Foreskin melanocyte (primary cell): ENCODE measurements at places on chromosomes 13 and 19.

DNA sequence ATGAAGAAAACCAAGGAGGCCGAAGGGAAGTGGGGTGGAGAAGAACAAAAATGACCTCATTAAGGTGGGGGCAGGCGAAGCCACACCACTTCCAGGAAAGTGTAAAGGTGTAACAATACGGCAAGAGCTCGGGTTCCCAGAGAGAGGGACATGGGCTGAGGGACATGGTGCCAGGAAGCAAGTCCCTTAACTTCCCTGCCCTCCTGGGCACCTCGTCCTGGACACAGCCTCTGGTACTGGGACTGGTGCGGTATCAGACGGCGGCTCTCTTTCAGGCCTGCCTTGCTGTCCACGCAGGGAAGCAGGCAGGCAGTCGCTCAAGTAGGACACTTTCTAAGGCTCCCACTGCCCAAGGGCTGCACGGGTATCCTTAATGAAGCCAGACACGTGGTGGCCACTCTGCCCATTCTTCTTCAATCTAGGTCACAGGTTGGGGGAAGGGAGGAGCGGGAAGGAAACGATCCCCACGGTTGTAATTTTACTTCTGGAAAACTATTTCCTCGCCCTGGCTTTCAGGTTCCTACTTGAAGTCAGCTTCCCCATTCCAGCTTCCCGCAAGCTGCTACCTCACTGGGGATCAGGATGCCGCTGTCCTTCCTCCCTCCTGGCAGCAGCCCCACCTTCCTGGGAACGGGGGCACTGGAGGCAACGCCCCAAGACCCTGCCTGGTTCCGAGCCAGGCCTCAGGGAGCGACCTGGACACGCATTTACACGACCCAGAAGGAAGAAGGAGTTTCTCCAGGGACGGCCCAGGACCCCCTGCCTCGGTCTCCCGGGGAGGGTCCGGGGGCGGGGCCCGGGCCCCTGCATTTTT, 1.2 kb downstream of the AP3D1 start:
- DNase-seq, result no peak

DNA sequence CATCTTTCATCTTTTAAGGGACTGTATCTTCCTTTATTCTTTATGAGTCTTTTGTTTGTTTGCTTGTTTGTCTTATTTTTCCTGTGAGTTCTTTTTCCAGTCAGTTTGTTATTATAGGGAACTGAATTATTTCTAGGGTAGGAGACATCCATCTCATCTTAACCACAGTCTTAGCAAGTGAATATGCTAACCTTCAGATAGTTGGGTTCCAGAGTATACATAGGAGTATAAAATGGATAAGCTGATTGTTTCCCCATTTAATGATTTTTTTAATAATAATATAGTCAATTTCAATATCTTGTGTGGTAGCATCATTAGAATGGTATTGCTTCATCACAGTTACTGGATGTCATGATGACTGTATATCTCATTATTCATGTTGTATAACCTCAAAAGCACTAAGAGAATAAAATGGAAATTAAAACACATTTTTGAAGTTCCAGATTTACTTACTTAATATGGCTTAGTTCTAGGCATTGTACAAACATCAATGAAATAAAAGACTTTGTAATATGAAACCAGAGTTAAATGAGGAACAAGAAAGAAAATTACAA, 33.0 kb downstream of the GPC6 start:
- DNase-seq, result no peak

DNA sequence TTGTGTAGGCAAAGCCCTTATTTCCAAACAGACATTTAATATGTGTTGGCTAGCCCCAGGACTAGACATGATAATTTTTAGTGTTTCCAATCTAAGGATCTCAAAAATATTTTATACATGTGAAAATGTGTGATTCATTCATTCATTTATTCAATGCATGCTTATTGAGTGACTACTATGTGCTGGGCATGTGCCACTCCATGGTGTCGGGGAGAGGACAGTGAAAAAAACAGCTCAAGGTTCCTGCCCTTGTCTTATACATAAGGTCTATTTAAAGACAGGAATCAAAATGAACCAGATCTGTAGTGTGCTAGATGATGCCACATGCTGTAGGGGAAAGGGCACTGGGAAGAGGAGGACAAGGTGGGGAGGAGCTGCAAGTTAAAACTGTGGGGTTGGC, 36.5 kb downstream of the GJA3 start:
- no peak for DNase-seq

DNA sequence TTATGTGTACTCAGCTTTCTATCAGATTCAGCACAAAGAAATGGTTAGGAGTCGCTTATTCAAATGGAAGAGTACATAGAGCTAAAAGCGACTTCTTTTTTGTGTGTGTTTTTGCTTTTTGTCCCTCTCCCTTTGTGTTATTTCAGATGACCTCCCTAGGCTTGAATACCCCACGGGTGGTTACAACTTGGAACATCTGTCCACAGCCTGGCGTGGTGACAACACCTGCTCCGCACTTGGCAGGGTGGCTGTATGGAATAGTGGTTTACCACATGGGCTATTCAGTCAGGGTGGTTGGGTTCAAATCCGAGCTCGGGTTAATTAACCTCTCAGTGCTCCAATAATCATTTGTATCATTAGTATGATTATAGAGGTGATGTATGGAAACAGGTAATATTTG, 151.6 kb upstream of the FREM2 start:
- no peak for DNase-seq

GRCh38 chr13:70849222-70849621, 741.0 kb upstream of the KLHL1 start:
- DNase-seq, result no peak

- DNase-seq, result no peak
These were observed 37.8 kb downstream of the MYO16 start for GRCh38 chr13:108667205-108667604.

GRCh38 chr19:1947651-1948209, 6.8 kb downstream of the CSNK1G2 start:
- no peak for DNase-seq

DNA sequence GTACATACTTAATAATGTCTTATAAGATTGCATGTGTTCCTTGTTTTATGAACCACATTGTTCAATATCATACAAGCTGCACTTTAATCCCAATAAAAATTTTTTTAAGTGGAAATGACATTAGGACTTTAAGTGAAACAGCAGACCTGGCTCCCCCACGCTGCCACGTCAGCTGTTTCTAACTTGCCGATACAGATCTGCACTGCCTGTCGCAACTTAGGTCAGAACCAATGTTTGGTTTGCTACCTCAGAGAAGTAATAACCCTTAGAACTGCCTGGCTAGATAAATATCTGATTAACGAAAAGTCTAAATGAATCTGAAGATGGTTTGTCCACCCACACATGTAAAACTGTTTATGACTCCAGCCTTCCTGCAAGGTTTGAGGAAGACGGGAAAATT, 327.5 kb upstream of the DACH1 start:
- DNase-seq, result no peak

DNA sequence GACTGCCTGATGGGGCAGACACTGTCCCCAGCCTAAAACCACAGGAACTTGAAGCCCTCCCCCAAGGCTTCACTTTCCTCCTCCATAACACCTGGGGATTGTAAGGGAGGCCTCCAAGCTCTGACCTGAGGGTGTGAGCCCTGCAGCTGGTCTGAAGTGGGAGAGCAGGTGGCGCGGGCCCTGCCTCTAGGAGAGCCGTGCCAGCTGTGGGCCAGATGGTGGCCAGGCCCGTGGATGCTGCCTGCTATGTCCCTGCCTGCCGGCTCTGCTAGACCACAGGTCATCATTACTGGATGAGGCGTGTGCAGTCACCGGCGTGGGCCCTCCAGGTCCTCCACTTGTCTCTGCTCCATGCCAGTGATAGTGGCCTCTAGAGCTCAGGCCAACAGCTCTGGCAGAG, 3.5 kb upstream of the KLHL26 start:
- DNase-seq, result no peak

DNA sequence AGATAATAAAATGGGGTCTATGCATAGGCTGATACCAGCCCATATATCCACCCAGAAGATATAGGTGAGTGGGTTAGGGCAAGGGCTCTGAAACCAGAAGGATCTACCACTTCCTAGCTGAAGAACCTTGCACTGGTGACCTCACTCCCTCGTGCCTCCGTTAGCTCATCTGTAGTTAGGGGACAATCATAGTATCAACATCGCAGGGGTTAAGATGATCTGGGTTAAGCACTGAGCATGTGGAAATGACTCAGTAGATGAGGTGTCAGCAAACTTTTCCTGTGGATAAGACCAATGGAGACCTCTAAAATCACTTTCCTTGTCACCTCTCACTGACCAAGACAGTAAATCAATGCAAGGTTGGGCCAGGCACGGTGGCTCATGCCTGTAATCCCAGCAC, 30.5 kb downstream of the TNFSF14 start:
- no peak for DNase-seq

GRCh38 chr13:95411428-95412040, 110.3 kb upstream of the ABCC4 start:
- no peak for DNase-seq

DNA sequence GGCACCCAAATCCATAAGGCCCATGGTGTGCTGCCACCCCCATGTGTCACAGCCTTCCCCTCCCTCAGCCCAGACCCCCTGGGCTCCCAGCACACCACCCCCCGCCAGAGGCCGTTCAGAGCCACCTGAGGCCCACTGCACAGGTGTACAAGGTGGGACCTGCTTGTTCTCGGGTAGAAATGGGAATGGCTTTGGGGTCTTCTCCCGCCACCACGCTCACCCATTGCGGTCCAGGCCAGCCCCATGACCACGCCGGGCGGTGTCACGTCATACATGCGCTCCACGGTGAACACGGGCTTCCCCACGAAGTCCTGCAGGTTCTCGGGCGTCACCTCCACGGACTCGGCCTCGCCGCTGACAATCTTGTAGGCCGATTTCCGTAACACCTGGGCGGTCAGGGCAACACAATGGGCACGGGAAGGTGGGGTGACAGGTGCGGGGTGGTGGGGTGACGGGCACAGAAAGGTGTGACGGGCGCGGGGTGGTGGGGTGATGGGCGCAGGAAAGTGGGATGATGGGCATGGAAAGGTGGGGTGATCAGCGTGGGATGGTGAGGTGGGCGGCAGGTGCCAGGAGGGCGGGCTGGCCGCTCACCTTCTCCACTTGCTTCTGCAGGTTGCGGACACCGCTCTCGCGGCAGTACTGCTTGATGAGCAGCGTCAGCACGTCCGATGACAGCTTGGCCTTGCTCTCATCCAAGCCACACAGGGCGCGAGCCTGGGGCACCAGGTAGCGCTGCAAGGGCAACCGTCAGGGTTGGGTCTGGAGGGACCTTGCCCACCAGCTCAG, 4.3 kb downstream of the RPL36 start:
- DNase-seq, result no peak

DNA sequence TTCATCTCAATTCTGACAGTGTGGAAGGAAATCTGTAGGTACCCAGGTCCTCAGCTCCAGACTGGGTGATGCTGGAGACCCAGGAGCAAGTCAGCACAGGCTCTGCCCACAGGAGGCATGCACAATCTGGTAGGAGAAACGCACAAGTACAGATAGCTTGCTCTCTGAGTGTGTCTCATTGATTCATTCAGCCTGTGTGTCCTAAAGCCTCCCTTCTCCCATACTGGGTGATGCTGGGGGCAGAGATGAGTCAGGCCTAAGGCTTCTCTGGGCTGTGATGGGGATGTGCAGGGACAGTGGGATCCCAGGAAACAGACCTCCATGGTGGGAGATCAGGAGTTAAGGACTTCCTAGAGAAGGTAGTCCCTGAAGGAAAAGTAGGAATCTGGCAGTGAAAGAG, 6.8 kb downstream of the ZNF526 start:
- DNase-seq, result no peak

DNA sequence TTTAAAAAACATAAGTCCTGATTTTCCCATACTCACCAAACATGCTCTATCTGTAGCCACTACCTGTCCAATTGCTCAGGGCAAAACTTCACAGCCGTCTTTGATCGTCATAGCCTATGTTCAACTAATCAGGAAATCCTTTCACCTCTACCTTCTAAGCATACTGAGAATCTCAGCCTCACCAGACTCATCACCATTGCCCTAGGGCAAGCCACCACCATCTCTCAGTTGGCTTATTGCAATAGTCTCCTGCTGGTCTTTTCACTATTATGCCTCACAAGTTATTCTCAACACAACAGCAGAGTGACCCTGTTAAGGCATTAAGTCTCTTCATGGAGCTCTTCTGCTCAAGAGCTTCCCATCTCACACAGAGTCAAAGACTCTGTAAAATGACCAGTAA, 260.4 kb upstream of the MAB21L1 start:
- no peak for DNase-seq

GRCh38 chr19:29467824-29468401, 57.9 kb upstream of the VSTM2B start:
- no peak for DNase-seq

DNA sequence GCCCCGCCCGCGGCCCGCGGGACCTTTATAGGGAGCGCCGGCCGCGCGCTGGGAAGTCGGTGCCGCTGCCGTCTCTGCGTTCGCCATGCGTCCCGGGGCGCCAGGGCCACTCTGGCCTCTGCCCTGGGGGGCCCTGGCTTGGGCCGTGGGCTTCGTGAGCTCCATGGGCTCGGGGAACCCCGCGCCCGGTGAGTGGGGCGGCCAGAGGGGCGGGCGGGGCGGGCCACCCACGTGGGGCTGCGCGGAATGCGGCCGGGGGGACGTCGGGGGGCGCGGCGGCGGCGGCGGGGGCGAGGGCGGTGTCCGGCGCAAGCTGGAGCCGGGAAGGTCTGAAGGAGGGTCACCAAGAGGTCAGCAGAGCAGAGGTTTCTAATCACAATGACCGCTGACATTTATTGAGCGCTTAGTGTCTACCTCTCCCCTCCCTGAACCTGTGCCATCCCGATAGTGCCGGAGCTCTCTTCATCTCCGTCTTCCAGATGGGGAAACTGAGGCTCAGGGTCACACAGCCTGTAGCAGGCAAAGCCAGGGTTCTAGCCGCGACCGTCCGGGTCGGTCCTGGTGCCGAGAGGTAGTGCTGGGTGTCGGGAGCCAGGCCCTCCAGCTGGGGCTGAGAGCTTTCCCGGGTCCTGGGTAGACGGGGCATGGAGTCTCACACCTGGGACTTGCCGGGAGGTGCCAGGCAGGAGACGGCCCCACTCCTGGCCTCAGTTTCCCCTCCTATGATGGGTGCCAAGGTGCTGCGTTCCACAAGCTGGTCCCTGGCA, at the start of gene FSTL3:
Gene FSTL3, plus strand, starts transcription at position 54 of the 767 bp plus-strand sequence. Its CDS starts 32 bp downstream, at position 86.
- no peak for DNase-seq

DNA sequence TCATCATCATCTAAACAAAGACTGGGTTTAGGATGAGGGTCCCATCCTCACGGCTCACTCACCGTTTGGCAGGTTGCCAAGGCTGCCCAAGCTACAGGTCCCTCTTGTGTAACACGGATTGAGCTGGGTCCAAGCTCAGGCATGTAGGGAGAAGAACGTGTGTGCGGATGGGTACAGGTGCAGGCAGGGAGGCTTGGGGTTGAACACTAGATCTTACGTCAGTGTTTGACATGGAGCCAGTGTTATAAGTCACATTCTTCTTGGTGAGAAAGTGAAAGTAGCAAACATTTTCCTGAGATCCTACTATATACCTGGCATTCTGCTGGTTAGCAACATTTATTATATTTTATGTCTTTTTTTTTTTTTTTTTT, 136.8 kb upstream of the RNF113B start:
- DNase-seq, result no peak

GRCh38 chr19:3236272-3236671, 11.8 kb downstream of the CELF5 start:
- DNase-seq, result no peak

GRCh38 chr19:42397263-42398166, 7.4 kb upstream of the CNFN start:
- no peak for DNase-seq
